ENCODE measurements at places on chromosomes 7 and 10.

DNA sequence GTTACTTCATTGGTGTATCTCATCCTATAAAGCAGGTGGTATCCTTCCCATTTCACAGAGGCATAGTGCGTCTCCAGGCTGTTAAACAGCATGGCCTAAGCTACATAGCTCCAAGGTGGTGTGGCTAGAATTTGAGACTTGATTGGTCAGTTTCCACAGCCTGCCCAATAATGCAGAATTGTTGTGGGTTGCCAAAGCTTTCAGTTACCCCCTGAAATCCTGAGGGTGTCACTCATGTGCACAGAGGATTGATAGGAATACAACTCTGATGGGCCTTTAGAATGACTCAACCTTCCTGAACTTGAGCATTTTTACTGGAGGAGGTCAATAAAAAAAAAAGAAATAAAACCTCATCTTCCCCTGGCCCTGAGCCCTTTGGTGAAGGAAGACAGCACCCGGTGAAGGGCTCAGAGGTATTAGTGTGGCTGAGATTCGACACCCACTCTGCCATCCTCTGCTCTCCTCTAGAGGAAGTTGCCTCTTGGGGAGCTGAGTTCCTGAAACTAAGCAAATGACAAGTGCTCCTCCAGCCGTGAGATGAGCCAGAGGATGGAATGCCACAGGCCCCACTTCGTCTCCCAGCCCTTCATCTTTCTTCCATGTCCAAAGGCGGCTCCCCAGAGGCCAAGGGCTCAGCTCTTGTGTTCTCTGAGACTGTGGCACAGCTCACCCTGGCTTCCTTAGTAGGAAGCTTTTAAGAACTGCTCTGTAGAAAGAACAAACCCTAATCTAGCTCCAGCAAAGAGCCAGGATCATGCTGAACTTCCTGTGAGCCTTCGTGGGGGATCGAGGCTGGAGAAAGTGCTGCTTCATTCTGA lies 1.0 kb downstream of the ACSL5 start:
- peak; percentile 29 for DNase-seq

DNA sequence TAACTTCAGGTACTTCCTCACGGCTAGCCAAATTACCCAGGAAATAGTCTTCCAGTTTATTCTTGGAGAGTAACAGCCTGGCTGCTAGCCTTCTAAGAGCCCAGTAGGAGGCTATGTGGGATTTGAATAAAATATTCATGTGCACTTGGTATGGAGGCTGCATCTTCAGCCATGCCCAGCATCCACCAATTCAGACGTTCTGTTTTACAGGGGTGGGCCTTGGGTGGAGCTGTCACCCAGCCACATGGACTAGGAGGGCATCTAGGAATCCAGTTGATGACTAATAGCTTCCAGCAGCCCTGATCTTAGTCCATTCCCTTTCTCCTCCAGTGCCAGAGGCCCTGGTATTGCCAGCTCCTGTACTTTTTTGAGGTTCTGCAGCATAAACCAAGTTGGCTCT lies 66.3 kb upstream of the ZRANB1 start:
- DNase-seq: no peak

GRCh38 chr7:91416155-91416865 lies 152.1 kb downstream of the FZD1 start:
- no peak for DNase-seq

GRCh38 chr7:18426564-18427226 lies 68.9 kb upstream of the HDAC9 start:
- no peak for DNase-seq

DNA sequence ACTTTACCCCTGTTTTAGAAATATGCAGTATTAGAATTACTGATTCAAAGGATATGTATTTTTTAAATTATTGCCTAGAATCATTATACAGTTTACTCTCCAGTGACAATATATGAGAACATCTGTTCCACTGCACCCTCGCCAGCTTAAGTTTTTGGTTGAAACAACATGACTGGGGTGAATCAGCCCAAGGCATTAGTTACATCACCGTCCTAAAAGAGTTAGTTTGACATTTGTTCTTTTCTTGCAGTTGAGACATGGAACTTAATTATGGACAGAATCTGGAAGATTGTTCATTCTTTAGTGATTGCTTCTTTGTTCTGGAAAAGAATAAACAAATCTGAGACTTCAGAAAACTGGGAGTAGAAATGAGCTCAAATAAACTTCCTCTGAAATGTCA lies 167.3 kb upstream of the DKK1 start:
- DNase-seq: no peak

- no peak for DNase-seq
Measured at GRCh38 chr7:158731761-158732160, 27.2 kb upstream of the NCAPG2 start.

DNA sequence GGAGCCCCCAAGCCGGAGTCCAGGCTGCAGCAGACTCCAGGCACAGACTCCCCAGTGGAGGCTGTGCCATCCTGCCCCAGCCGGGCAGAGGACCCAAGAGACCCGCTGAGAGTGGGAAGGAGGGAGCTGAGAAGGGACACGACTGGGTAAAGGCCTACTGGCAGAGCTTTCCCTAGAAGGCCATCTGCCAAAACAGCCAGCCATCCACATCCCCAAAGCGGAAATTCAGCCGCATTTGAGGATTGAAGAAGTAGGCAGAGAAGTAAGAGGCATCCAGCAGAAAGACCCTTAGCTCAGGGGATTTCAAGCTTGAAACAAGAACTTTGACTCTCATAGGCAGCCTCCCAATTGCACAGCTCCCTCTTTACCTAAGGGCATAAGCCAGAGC lies 857 bp downstream of the CPXM2 start:
- DNase-seq: no peak

DNA sequence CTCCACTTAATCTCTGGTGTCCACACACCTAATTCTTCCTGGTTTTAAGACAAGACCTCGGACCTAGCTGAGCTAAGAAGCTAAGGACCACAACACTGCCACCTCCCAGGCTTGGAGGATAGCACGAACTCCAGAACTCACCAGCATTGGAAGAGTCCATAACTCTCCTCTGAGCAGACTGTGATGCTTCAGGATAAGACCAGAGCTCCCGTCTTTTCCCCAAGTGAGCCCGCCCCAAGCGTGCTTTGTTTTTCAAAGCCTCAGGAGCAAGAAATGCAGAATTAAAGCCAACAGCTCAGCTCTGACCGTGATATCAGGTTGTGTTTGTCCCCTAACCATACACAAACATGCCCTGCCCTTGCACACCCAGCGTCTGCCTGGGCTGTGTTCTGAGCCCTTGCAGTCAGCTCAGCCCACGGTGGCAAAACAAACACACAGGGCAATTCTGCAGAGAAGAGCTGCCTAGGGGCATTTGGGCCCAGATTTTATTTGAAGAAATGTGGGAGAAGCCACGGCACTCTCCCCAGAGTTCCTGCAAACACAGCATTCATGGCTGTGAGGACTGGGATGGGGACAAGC lies 145.4 kb downstream of the WDR11 start:
- DNase-seq: no peak

DNA sequence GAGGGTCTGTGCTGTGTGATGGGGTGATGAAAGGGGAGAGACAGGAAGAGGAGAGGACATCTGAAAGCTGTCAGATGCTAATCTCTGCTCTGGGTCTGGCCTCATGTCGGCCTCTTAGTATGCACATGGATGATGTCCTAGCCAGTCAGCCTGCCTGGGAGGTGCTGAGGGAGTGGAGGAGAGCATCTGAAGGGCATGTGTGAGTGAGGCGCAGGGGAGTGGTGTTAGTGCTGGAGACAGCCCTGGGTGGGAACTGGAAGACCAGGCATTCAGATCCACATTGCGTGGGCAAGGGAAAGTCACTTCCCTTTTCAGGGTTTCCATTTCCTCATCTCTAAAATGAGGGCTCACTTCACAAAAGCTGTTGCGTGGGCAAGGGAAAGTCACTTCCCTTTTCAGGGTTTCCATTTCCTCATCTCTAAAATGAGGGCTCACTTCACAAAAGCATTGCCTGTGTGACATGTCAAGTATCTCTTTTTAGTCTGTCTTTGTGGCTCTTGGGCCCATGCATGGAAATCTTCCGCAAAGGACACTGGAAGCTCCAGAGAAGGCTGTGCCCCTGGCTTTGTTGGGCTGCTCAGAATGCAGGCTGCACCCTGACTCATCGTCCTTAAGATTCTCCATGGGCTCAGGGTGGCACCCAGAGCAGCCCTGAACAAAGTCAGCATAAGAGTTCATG lies 10.0 kb downstream of the SFTPD start:
- no peak for DNase-seq

- no peak for DNase-seq
Measured at GRCh38 chr10:74681917-74682627, 144.3 kb upstream of the KAT6B start.

- DNase-seq: no peak
Measured at GRCh38 chr10:30000802-30001571, 58.4 kb downstream of the JCAD start.

DNA sequence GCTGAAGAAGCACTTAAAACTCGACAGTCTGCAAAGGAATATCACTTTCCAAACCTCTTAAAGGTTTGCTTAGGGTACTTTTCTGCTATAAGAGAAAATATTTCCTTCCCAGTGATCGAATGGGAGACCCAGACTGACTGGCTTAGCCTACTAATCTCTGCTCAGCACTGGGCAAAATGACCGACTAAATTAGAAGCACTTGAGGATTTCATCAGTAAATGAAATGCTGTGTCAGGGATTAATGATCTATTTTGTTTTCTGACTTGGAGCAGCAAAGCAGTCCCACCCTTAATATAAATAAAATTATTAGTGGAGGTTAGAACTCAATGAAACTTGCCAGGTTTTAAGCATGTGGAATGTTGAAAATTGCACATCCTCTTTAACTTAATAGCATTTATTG lies 411.6 kb downstream of the NEBL start:
- DNase-seq: no peak

- DNase-seq: no peak
Measured at GRCh38 chr7:890868-891267, 14.5 kb downstream of the GET4 start.

GRCh38 chr7:121537031-121537430 lies 140.9 kb upstream of the FAM3C start:
- no peak for DNase-seq

- DNase-seq: no peak
Measured at GRCh38 chr10:124064676-124065075, 28.7 kb downstream of the CHST15 start.

- no peak for DNase-seq
Measured at GRCh38 chr10:122293961-122294380, 22.9 kb downstream of the BTBD16 start.

- DNase-seq: no peak
Measured at GRCh38 chr7:43229801-43230200, 117.4 kb downstream of the HECW1 start.

GRCh38 chr7:65946904-65947303 lies 35.1 kb downstream of the GUSB start:
- DNase-seq: no peak

DNA sequence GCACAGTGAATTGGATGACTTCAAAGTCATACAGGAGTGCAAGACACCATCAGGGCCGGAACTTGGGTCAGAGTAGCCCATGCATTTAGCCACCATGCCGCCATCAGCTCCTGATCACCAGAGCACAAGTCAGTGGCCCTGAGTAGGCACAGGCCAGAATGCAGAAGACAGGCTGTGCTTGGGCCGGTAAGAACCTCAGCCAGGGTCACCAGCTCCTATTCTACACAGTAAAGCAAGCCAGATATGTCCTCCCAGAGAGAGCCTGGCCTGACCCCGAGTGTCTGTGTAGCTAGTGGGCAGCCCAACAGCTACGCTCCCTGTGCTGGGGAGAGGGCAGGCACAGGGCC lies 44.5 kb upstream of the COL13A1 start:
- no peak for DNase-seq

- no peak for DNase-seq
Measured at GRCh38 chr7:47714669-47715607, 133.0 kb upstream of the TNS3 start.

DNA sequence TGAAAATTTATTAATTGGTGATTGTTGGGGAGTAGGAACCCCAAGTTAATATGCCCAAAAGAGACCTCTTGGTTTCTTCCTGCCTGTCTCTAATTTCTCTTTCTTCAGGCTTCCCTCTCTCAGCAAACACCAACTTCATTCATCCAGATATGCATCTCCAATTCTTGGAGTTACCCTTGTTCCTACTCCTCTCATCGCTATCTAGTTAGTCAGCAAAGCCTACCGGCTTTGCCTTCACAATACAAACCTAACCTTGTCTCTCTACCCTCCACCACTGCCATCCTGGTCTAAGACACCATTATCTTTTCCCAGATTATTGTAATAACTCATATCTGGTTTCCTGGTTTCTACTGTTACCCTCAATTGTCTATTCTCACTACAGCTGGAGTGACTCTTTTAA lies 47.9 kb downstream of the MRPL32 start:
- DNase-seq: no peak

GRCh38 chr7:138954545-138955475 lies 26.4 kb downstream of the KIAA1549 start:
- DNase-seq: no peak

DNA sequence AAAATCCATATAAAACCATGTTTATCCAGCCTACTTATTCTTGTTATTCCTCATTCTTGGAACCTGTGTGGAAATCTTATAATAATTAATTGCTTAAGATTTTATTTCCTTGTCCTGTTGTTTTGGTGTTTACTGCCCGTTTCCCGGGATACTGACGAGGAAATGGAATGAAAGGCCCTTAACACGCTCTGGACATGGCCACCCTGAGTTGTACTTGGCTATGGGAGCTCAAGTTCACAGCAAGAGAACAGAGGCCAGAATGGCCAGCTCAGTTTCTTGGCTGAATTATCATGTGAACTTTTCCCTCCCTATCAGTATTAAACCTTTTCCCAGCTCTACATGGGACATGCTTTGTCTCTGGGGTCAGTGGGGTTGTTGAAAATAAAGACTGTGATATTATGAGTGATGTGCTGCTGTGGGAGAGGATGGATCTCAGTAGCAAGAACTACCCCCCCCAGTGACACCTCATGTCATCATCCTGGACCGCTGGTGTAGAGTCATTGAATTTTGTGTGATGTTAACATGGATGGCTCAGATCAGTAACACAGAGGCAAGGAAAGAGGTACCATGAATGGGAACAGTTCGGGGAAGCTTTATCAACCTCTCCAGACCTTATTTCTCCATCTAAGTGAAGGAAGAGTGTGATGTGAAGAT lies 87.0 kb upstream of the IGFBP3 start:
- no peak for DNase-seq

DNA sequence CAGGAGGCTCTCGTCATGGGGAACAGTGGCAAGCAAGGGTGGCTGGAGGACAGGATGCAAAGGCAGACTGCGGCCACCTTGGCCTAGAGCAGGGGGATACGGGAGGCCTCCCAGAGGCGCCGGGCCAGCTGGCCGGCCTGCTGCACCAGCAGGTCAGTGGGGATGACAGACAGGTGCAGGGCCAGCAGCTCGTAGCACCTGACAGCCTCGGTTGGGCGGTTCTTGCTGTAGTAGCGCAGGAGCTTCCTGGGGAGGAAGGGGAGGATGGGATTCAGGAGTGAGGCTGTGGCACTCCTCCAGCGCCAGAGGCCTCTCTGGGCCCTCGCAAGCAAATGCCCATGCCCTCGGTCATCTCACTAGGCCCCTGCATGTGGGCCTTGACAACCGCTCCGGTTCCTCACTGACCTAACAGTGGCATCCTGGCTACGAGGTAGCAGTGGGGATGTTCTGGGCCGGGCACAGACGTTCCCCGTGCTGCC lies 2.5 kb upstream of the PYROXD2 start:
- DNase-seq: no peak

- DNase-seq: no peak
Measured at GRCh38 chr10:86936661-86937501, 20.5 kb downstream of the MMRN2 start.

- no peak for DNase-seq
Measured at GRCh38 chr7:132424821-132425724, 151.2 kb downstream of the PLXNA4 start.

- DNase-seq: no peak
Measured at GRCh38 chr10:76887223-76888010, 750.2 kb downstream of the KCNMA1 start.

All from activated CD4-positive, alpha-beta T cell treated with anti-CD3 and anti-CD28 coated beads for 48 hours (primary cell).